ENCODE measurements at places on chromosomes 16 and 17.

DNA sequence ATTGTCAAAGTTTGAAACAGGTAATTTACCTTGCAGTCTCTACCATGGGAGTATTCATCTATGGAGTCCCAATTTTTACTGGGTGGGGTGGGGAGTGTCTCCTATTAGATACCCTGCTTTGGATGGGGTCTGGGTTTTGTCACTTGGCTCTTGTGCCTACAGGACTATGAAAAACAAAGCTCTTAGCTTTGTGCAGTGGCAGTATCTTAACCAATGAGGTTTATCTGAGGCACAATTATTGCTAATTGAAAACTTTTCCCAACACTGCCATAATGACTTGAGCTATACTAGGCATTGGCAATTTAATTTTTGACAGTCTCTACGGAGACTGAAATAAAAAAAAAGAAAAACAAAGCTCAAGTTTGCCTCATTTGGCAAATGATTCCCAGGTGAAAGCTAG, 3.8 kb upstream of the ZFP90 start:
- no peak for DNase-seq

DNA sequence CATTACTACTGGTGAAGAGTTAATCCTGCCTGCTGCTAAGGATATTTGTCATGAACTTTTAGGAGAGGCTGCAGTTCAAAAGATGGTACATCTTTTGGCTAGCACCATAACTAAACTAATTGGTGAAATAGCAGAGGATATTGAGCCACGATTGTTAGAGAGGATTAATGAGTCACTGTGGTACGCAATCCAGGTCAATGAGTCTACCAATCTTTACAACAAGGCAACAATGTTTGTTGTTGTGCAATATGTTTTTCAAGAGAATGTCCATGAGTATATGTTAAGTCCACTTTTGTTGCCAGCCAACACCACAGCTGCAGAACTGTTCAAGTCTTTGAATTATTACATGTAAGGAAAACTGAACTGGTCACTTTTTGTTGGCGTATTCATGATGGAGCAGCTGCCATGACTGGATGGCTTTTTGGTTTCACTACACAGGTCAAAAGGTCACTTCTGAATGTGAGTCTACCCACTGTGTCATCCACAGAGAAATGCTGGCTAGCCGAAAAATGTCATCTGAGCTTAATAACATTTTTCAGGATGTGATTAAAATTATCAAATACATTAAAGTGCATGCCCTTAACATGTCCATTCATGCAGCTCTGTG, 402.6 kb upstream of the KIF2B start:
- DNase-seq: no peak

DNA sequence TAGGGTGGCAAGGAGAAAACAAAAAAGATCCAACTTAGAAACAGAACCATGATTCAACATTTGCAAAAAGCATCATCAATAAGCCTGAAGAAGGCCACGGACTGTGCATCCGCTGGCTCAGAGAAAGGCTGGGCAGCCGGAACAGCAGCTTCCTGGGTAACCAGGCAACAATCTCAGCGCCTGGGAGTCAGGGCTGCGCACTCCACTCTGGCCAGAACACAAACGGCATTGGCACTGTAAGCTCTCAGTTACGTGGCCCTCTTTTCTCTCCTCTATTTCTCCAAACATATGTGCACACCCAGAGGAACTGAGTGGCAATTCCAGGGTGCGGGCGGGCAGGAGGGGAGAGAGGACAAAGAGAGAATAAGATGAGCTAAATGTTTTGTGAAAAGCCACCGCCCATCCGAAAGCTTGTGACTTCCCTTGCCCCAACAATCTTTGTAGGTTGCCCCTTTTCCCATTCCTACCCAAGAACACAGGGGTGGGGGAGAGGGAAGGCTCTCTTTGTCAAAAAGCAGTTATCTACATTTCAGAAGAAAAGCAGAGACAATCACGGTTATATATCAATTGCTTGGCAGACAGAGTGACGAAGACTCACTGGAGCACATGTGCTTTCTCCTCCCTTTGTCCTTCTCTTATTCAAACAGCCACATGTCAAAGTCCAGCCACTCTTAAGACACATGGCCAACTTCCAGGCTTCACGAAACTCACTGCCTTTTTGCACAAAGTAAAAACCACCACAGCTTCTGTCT, 6.6 kb upstream of the GHDC start:
- DNase-seq: no peak

DNA sequence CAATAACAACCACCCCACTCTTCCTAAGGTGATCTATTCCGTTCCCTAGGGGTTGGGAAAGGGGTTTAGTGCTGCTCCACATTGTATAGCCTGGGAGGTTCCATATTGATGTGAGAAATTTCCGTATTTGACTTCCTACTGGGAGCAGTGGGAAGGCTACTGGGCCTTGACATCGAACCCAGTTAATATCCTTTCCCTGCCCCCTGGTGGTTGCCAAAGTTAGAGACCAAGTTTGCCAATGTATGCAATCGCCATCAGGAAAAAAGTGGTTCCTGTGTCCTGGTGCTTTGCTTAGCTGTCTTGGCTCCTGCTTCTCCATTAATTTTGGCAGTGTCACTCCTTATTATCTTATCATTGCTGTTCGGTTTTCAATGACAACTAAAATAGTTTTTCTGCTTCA, 914.9 kb downstream of the KCNJ2 start:
- DNase-seq: no peak

DNA sequence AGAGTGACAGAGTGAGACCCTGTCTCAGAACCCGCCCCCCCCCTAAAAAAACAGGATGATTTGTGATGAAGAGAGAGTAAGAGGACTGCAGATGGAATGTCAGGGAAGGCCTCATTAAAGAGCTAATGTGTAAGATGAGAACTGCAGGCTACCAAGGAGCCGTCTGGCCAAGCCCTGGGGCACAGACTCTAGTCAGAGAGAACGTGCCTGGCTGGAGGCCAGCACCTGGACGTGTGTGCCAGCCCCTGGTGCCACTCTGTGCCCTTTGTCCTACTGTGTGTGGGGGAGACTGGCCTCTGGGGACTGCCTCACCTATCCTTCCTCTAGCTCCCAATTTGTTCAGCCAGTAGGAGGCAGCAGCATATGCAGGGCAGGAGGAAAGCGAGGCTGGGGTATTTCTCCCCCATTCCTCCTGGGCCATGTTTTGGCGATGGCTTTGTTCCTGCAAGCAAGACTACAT, 37.1 kb downstream of the KNOP1 start:
- no peak for DNase-seq

- no peak for DNase-seq
These were observed 582.0 kb downstream of the CDH11 start for GRCh38 chr16:64539811-64540371.

GRCh38 chr16:50791522-50791921, 49.6 kb downstream of the CYLD start:
- DNase-seq: no peak

DNA sequence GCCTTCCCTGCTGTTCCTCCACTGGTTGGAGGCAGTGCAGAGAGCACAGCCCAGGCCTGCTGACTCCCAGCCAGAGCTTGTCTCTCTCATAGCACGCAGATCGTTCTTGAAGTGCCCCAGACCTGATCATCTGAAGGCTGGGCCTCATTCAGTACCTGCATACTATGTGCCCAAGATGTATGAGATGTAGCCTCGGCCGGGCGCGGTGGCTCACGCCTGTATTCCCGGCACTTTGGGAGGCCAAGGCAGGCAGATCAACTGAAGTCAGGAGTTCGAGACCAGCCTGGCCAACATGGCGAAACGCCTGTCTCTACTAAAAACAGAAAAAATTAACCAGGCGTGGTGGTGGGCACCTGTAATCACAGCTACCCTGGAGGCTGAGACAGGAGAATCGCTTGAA, 31.0 kb downstream of the WNT3 start:
- no peak for DNase-seq

- no peak for DNase-seq
These were observed 190.2 kb upstream of the MPHOSPH6 start for GRCh38 chr16:82360024-82360783.

DNA sequence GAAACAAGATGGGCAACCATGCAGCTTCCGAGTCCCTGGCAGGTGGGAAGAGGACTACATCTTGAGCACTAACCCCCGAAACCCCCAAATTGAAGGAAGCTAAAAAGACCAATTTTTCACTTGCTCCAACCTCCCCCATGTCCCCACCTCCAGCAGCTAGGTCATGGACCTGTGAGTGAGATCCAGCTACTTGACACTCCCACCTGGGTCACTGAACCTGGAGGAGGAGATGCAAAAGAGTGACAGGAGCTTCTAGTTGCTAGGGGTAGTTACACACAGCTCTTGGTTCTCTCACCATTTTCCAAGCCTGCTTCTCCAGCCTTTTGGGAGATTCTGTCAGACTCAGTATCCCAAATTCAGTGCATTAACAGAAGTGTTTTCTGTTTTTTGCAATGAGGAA, 11.2 kb downstream of the PDZD9 start:
- no peak for DNase-seq

GRCh38 chr16:84811529-84811928, 8.3 kb upstream of the CRISPLD2 start:
- no peak for DNase-seq

DNA sequence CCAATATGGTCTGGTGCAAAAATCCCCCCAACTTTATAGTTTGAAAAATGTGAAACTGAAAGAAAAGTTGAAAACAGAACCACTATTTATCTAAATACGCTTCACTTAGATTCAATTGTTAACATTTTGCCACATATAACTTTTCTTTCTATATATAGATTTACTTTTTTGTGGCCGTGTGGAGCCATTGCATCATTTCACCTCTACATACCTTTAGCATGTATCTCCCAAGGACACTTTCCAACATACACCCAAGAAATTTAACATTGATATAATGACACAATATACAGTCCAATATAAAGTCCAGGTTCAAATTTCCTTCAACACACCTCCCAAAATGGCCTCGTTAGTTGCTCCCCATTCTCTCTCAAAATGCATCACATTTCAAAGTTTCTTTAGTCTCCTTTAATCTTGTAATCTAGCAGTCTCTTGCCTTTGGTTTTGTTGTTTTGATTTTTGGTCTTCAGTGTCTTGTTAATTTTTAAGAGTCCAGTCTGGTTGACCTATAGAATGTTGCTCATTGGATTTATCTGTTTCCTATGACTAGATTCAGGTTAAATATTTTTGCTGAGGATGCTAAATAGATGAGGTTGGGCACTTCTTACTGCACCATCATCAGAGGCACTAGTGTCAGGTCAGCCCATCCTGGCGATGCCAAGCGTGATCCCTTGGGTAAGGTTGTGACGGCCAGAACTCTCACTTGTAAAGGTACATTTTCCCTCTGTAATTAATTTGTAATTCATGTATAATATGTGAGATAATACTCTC, 64.3 kb upstream of the BCAR1 start:
- no peak for DNase-seq

DNA sequence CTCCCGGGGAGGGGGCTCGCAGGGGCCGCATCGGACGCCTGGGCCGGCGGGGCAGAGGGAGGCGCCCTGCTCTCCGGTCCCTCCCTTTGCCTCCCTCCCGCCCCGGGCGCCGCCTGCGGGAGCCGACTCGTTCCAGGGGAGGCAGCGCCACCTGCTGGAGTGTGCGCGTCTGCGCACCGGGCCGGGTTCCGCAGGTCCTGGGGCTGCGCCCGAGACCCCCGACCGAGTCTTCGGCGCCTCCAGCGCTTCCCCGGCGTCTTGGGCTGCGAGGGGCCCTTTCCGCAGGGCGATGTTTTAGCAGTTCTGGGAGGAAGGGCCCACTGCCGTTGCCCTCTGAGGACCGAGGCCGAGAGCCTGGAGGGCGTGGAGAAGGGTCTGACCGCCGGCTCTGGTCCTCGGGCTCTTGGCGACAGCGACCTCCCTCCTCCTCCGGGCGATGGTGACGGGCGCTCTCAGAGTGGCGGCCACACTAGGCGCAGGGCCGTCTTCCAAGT, 106.3 kb downstream of the SEC14L1 start:
- peak; percentile 72 for DNase-seq

DNA sequence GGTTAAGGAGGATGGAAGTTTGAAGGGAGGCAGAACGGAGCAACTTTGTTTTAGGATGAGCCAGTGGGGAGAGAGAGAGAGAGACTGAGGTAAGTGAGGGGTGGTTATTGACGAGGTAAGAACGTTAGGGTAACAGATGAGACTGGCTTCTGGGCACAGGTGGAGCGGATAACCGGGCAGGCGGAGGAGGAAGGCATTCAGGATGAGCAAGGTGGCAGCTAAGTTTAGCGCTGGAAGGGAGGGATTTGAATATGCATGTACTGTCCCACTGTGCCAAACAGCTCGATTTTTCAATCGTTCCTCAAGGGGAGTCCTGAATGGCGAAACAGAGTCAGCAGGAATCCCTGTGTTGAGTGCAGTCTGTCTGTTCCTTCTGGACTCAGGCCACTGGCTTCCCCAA, 35.8 kb downstream of the CACNG3 start:
- DNase-seq: no peak

DNA sequence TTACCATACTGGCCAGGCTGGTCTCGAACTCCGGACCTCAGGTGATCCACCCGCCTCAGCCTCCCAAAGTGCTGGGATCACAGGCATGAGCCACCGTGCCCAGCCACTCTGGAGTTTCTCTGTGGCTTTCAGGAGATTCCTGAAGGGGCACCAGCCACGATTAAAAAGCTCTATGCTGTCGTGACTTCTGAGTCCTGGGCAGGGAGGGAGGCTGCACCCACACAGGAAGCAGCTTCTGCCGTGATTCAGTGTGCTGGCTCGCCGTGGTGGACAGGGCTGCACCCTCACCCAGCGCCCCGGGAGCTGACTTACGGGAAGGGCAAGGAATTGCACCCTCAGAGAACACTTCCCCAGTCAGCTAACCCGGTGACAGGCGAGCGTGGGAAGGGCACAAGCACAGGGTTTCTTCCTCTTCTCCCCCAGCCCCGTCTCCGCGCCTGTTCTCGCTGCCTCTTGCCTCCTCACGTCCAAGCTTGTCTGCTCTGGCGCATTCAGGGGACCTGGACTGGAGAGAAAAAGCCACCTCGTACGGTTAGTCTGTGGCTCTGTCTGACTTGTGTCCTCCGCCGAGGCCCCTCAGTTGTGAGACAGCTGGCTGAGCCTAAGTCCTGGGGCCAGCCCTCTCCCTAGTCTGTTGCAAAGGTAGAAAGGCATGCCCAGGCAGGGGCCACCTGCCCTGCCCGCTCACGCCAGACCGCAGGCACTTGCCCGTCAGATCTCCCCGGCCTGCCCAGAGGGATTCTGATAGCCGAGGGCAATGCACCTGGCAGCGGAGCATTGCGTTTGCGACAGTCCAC, 145.0 kb downstream of the SEC14L1 start:
- DNase-seq: no peak

GRCh38 chr16:85750146-85750826, 610 bp downstream of the C16orf74 start:
- DNase-seq: no peak

- no peak for DNase-seq
These were observed 548.5 kb upstream of the SOX9 start for GRCh38 chr17:71572343-71572742.
